ENCODE measurements at places on chromosomes 2 and 18.

DNA sequence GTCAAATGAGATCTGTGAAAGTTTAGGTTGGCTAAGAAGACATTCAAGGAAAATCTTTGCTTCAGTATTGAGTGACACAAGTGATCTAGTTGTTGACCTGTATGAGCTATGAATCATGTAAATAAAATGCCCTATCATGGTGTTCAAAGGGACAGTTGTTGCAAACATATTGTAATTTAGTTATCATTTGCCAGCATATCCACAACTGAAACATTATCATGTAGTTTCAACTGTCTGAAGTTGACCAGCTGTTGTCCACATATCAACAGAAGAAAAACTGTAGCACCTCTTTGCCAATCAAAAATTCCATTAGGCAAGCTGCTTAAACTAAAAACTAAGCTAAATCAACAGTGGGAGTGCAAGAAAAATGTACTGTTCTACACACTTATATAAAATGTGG lies 527.1 kb upstream of the NRXN1 start:
- no peak for DNase-seq

- DNase-seq, result no peak
Measured at GRCh38 chr2:220619525-220620220, 952.4 kb downstream of the EPHA4 start.

DNA sequence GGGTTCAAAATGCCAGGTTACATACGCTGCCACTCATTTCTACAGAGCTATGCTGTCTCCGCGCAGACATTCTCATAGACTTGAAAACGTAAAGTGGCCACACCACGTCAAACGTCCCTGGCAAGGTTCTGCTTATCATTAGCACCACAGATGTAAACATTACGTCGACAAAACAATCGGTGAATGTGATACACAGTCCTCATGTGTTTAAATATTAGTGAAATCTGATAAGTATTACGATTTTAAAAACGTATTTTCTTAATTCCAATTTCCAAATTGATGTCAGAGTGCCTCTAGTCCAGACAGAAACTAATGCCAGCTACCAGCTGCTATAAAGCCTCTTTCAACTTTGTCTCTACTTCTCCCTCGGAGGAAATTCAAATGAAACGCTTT lies 1.2 kb downstream of the STK17B start:
- DNase-seq, result no peak

GRCh38 chr2:29782549-29783458 lies 138.6 kb downstream of the ALK start:
- no peak for DNase-seq

GRCh38 chr2:177603768-177604167 lies 211.2 kb downstream of the AGPS start:
- DNase-seq, result no peak

All from hypothalamus (tissue), 51 donors.